ENCODE measurements at places on chromosomes 1 and 21. TPM values are rescaled to one million over a fixed set of nuclear protein-coding genes. Genes with fewer than 3 reads are reported as not detected.

Gene CR1L
- total RNA-seq: 0.34 TPM

Gene ADAMTS1
- total RNA-seq: 20.6 TPM

Gene G0S2
- 4.4 TPM for total RNA-seq

Gene CD5L
- total RNA-seq: not detected

Gene IL20
- total RNA-seq: not detected

Gene SH3D21
- 30.6 TPM for total RNA-seq

Gene S100A6
- 2,115 TPM for total RNA-seq

Gene HSD3B1
- 0.70 TPM for total RNA-seq

Gene GPR37L1
- 2.1 TPM for total RNA-seq

Gene SPATA1
- total RNA-seq: 1.1 TPM

Gene MEX3A
- 1.1 TPM for total RNA-seq

Gene IL19
- total RNA-seq: not detected

Gene TIE1
- total RNA-seq: 4.9 TPM

Gene LCE2C
- not detected for total RNA-seq

Gene CDK18
- 32.6 TPM for total RNA-seq

Gene OR2L5
- total RNA-seq: not detected

Data from left colon (tissue), 2 donors.